ENCODE measurements at places on chromosomes 7 and 10.

DNA sequence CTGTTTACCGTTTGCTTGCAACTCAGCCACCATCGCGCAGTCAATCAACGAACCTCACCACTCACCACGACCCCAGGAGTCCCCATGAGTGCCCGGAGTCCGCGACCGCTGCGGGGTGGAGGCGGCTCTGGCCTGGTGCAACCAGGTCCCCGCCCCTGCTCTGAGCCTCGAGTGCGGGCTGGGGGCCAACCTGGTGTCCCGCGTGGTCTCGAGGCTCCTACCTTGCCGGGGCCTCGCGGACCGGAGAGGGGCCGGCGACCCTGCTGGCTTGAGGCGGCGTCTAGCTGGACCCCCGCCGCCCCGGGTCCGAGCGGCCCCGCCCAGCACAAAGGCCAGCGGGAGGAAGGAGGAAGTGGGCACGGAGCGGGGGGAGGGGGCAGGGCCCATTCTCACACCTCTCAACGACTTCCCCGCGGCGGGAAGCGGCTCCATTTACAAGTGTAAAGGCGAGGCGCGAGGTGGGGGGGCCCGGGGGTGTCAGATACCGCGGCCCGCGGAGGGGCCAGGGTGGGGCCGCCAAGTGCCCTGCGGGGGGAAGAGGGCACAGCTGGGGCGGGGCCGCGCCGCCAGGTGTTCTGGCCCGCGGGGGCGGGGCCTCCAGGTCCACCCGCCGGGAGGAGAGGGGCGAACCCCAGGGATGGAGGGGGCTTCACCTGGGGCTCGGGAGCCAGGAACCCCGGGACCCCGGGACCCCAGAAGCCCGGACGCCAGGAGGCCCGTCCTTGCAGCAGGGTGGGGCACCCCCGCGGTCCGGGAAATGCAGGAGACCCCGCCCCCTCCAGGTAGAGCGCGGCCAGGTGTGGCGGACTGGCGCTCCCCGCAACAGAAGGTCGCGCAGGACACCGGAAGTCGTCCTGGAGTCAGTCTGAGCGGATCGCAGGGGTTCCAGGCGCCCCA, 8.6 kb downstream of the CTBP2 start:
- no peak for DNase-seq

DNA sequence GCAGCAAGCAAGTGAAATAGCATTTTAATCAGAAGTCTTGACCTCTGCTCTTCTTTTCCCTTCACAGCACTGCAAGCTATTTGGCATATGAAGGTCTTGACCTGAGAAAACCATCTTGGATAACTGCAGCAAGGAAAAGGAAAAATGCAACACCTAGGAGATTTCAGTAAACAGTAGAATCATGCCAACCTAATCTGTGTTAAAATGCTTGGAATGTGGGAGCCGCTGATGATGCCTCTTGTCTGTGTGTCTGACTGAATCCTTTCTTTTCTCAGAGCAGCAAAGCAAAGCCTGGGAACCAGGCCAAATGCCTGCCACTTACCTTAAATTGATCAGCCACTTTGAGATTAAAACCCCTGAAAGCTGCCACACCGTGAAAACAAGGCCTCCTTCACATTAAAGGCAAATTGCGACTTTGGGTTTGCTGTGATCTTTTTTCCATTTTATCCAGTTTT, 80.4 kb upstream of the CDK6 start:
- no peak for DNase-seq

DNA sequence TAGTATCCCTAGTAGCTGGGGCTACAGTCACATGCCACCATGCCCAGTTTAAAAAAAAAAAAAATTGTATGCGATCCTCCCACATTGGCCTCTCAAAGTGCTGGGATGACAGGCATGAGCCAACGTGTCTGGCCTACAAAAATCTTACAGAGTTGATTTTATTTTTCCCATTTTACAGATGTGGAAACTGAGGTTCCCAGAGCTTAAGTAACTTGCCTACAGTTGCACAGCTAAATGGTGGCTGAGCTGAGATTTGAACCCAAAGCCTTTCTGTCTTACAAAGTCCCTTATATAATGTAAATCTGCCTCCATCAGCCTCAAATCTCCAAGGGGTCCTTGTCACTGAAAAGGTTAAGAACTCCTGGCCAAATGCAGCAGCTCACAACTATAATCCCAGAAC, 24.6 kb upstream of the LIMK1 start:
- DNase-seq, result no peak

DNA sequence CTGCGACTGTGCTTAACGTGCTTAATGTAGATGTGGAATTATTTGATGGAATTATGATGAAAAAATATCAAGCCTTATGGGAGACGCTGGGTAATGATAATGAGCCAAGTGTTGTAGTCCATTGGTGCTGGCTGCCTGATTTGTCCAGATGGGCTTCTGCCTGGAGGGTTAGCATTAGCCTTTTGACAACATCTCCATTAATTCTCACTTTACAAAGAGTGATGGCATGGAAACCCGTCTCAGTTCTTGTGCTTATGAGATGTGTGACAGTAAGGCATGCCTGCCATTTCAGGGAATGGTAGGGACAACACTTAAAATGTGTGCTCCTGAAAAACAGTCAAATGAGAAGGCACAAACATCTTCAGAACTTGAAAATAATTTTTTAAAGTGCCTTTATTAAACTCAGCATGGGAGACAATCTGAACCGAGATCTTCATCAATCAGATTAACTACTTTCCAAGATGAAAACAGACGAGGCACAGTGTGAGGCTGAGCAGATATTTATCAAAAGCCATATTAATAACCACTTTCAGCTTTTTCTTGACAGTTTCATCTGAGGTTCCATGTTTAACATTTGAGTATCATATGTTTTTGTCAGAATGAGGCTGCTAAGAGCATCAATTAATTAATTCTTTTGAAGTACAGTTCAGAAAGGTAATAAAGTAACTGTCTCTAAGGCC, 473.1 kb downstream of the NXPH1 start:
- no peak for DNase-seq

DNA sequence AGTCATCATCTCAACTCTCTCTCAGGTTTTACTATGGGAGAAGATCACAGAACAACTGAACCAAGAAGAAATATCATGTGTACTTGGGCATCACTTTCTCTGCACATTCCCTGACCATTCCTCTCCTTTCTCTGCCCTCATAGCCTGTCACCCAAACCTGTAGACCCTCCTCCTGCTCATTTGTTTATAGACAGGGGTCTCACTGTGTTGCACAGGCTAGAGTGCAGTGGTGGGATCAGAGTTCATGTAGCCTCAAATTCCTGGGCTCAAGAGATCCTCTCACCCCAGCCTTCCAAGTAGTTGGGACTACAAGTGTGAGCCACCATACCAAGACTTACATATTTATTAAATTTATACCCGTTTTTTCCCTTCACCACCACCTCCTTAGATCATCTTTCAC, 260.8 kb upstream of the SLC26A5 start:
- DNase-seq, result no peak

GRCh38 chr10:73925539-73925938, 14.6 kb downstream of the PLAU start:
- no peak for DNase-seq

GRCh38 chr10:127135844-127136577, 60.4 kb downstream of the INSYN2A start:
- no peak for DNase-seq

DNA sequence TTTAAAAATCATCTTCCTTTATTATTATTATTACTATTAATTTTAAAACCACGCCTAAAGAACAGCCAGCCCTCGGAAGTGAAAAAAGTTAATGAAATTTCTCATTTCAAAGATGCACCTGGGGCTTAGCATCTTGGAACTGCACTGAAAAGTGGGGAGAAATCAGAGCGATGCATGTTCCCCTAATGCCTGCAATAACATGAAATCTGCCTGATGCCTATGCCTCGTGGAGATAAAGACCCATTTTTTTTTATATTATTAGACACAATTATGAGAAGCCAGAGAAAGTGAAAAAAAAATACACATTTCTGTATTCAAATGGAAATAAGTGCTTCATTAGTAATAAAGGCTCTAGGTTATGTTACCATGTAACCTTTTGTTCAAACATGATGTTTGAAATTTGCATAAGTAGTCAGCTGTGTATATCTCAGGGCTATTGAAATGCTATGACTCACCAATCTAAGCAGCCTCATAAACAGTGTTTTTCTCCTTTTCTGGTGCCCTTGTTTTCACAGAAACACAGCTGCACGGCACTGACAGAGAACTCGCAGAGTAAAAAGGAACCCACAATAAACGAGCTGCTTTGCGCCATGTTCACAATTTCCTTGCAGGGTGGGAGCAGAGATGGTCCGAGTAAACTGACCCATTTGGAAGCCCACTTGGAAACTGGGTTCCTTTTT, 175.8 kb upstream of the PRKCQ start:
- DNase-seq, result no peak

DNA sequence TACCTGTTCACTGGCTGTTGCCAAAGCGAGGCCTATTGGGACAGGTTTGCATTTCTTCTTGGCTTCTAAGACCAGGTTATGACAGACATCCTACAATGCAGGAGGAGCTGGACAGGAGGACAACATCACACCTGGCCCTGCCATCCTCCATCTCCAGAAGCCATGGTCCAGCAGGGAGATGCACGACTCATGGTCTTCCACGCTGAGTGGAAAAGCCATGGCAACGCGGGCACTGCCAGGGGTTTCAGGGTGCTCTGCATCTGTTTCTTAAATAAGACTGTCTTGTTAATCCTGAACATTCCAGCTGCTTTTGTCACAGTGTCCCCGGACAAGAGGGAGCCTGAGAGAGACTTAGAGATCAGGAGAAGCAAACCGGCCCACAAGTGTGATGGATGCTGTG, 40.3 kb downstream of the CLRN3 start:
- DNase-seq, result no peak

- no peak for DNase-seq
Measured at GRCh38 chr7:24917510-24918239, 62.3 kb downstream of the OSBPL3 start.

Data from stimulated activated CD4-positive, alpha-beta T cell treated with anti-CD3 and anti-CD28 coated beads, Interleukin-4, amount 100 ng/mL, for 48 hours (primary cell).